ENCODE measurements at places on chromosomes 11 and 22. TPM values are rescaled to one million over a fixed set of nuclear protein-coding genes. Genes with fewer than 3 reads are reported as not detected.
A peak's percentile ranks its signal among the peaks of the same experiment; 100 is the strongest.

DNA sequence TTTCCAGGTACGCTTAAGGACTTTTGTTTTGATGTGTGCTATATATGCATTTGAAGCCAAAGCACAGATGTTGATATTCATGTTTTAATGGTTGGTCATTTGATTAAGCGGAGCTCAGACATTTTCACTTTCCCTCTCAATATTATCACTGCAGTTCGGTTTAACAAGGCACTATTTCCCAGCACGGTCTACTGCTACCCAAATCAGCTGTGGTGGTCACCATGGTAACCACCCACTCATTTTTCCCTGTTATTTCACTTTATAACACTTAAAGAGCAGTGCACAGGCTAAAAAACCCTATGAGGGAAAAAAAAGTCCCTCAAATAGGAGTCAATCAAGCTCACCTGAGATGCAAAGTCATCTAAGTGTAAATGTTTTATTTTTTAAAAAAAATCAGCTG is 439.6 kb upstream of the CCDC90B start:
- peaks cover 9% of the 10 kb centered on the region for H3K4me1 ChIP-seq
- no peaks in the 10 kb centered on the region for H3K27me3 ChIP-seq
- DNase-seq: no peak
- no peak overlapping the region for H3K4me3 ChIP-seq
- H3K27ac ChIP-seq: no peak overlapping the region

DNA sequence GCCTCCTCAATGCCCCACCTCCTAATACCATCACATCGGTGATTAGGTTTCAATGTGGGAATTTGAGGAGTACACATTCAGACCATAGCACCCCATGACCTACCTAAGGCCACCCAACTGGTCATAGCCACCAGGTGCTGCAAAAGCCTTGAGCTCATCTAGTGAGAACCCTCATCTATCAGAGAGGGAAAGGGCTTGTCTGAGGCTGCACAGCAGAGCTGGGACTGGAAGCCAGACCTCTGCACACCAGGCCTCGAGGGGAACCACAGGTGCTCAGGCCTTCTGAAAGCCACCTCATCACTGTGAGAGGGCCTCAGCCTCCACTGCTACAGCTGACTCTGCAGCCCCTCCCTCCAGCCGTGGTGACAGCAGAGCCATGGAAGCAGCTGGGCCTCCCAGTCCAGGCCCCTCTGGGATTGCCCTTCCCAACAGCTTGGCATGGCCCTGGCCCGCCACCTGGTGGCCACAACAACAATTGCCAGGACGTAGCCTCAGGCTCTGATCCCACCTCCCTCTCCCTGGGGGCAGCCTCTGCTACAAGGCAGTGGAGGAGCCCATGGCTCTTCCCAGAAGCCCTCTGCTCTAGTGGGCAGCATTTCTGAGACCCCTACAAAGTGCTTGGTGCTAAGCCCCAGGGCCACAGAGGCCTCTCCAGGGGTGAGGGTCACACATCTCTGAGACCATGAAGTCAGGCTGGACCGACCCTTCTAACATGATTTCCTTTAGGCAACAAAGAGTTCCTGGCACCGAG is 41.0 kb upstream of the PRDM11 start:
- no peak overlapping the region for H3K27ac ChIP-seq
- no peak overlapping the region for H3K4me3 ChIP-seq
- DNase-seq: peak; percentile 70
- peaks cover 5% of the 10 kb centered on the region for H3K27me3 ChIP-seq
- no peaks in the 10 kb centered on the region for H3K4me1 ChIP-seq

DNA sequence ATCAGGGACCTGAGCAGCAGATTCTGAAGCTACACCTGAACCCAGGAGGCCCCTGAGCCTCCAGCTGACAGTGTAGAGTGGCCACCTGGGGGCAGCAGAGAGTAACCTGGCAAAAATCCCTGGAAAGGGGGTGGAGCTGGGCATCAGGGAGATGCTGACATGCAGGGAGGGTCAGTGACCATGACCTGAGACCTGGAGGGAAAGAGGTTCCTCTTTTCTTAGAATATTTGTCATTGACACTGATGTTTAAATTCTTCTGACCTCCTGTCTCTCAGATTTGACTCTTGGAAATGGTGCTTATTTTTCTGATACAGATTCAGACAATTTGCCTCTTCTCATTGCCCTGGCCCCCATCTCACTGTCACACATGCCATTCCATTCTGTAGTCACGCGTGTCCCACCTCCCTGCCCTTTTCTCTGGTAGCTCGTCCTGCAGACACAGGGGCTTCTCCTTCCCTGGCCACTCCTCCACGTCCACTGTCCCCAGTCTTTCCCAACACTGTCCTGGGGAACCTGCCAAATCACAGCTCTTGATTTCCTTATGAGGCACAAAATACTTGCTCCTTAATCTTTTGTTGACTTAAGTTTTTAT is 117.2 kb upstream of the IGLL5 start:
- no peaks in the 10 kb centered on the region for H3K36me3 ChIP-seq
- no peaks in the 10 kb centered on the region for H3K4me1 ChIP-seq
- H3K27me3 ChIP-seq: no peaks in the 10 kb centered on the region

GRCh38 chr11:75801362-75802020 is 13.5 kb upstream of the UVRAG start:
- DNase-seq: peak; percentile 51
- no peak overlapping the region for H3K27ac ChIP-seq
- H3K36me3 ChIP-seq: no peaks in the 10 kb centered on the region
- H3K27me3 ChIP-seq: no peaks in the 10 kb centered on the region

GRCh38 chr11:48083421-48083820 is 103.1 kb downstream of the PTPRJ start:
- H3K27me3 ChIP-seq: no peaks in the 10 kb centered on the region
- H3K4me1 ChIP-seq: peaks cover 16% of the 10 kb centered on the region
- no peaks in the 10 kb centered on the region for H3K36me3 ChIP-seq
- H3K27ac ChIP-seq: no peak overlapping the region

GRCh38 chr22:37176464-37177061 is 11.5 kb downstream of the C1QTNF6 start:
- H3K27ac ChIP-seq: peak overlapping the region; percentile 94
- H3K27me3 ChIP-seq: no peaks in the 10 kb centered on the region
- no peaks in the 10 kb centered on the region for H3K36me3 ChIP-seq
- H3K4me1 ChIP-seq: peaks cover 66% of the 10 kb centered on the region
- H3K4me3 ChIP-seq: no peak overlapping the region

- DNase-seq: no peak
- no peak overlapping the region for H3K27ac ChIP-seq
- H3K27me3 ChIP-seq: no peaks in the 10 kb centered on the region
- peaks cover 5% of the 10 kb centered on the region for H3K4me1 ChIP-seq
Observed at GRCh38 chr22:25099202-25099601, 100.5 kb upstream of the CRYBB3 start.

DNA sequence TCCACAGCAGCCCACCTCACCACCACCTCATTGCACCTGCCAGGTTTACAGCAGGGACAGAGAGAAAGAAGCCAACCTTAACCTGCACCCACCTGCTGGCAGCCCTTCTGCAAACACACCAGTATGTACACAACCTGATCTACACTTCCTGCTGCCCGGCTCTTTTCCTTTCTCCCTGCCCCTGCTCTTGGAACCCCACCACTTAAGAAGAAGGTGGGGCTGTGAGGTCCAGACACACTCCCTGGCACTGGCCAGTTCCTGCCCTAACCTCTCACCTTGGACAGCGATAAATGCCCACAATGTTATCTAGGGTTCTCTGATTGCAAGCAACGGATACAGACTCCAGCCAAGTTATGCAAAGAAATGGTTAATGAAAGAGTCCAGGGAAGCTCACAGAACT is 10.8 kb upstream of the SLC35C1 start:
- H3K36me3 ChIP-seq: no peaks in the 10 kb centered on the region
- peak; percentile 40 for DNase-seq

GRCh38 chr11:62146476-62147200 is 22.8 kb downstream of the INCENP start:
- no peaks in the 10 kb centered on the region for H3K27me3 ChIP-seq
- H3K36me3 ChIP-seq: no peaks in the 10 kb centered on the region
- no peaks in the 10 kb centered on the region for H3K4me1 ChIP-seq

- no peak overlapping the region for H3K4me3 ChIP-seq
- no peaks in the 10 kb centered on the region for H3K27me3 ChIP-seq
- H3K27ac ChIP-seq: no peak overlapping the region
- peaks cover under 1% of the 10 kb centered on the region for H3K4me1 ChIP-seq
Observed at GRCh38 chr11:66432597-66432996, 6.1 kb downstream of the MRPL11 start.

GRCh38 chr11:69644071-69644961 is 3.4 kb downstream of the CCND1 start:
- no peaks in the 10 kb centered on the region for H3K27me3 ChIP-seq
- no peak overlapping the region for H3K4me3 ChIP-seq
- peak; percentile 90 for DNase-seq
- H3K27ac ChIP-seq: peak overlapping the region; percentile 88
- peaks cover 36% of the 10 kb centered on the region for H3K4me1 ChIP-seq
- no peaks in the 10 kb centered on the region for H3K36me3 ChIP-seq

- H3K36me3 ChIP-seq: no peaks in the 10 kb centered on the region
- no peaks in the 10 kb centered on the region for H3K27me3 ChIP-seq
- H3K27ac ChIP-seq: no peak overlapping the region
- DNase-seq: no peak
Observed at GRCh38 chr11:78560826-78561484, 13.7 kb downstream of the NARS2 start.

- H3K4me3 ChIP-seq: no peak overlapping the region
- H3K27me3 ChIP-seq: no peaks in the 10 kb centered on the region
- no peaks in the 10 kb centered on the region for H3K4me1 ChIP-seq
- no peaks in the 10 kb centered on the region for H3K36me3 ChIP-seq
- no peak for DNase-seq
Observed at GRCh38 chr11:2422461-2423156, 21.7 kb downstream of the TRPM5 start.

GRCh38 chr11:73622926-73623593 is 23.3 kb upstream of the PLEKHB1 start:
- peak overlapping the region; percentile 38 for H3K27ac ChIP-seq
- peaks cover 11% of the 10 kb centered on the region for H3K27me3 ChIP-seq
- DNase-seq: no peak
- peaks cover 4% of the 10 kb centered on the region for H3K4me1 ChIP-seq
- no peaks in the 10 kb centered on the region for H3K36me3 ChIP-seq

DNA sequence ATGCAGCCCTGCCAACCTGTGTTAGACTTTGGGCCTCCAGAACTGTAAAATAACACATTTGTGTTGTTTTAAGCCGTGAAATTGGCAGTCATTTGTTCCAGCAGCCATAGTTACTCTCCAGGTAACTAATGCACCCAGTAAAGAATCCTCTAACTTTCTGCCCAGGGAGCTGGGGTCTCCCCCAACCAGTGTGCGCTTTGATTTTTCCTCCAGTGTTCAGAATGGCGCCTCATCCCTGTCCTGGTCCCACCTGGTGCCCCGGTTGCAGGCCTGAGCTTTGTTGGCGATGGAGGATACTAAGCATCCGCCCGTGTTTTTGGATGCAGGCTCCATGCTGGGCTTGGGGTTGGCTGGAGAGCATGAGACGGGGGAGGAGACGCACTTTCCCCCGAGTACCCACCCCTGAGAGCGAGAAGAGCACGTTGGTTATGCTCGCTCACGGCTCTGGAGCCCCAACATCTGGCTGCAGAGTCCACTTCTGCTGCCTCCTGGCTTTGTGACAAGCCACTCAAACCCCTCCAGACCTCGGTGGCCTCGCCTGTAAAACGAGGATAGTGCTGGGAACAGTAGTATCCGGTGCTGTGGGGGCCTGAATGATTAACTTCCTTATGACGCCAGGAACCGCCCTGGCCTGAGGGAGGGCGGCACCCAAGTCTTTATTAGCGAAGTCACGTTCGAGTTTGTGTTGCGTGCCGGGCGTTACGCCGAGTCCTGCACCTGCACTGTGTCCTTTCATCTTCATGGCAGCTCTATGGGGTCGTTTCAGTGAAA is 25.8 kb downstream of the MRGPRD start:
- H3K36me3 ChIP-seq: no peaks in the 10 kb centered on the region
- no peaks in the 10 kb centered on the region for H3K27me3 ChIP-seq
- H3K27ac ChIP-seq: no peak overlapping the region
- H3K4me1 ChIP-seq: no peaks in the 10 kb centered on the region
- no peak overlapping the region for H3K4me3 ChIP-seq
- DNase-seq: no peak

GRCh38 chr22:38706901-38707195 is 1.1 kb downstream of the GTPBP1 start:
- peaks cover 15% of the 10 kb centered on the region for H3K4me1 ChIP-seq
- peak overlapping the region; percentile 44 for H3K4me3 ChIP-seq
- H3K36me3 ChIP-seq: no peaks in the 10 kb centered on the region
- no peak for DNase-seq
- H3K27ac ChIP-seq: peak overlapping the region; percentile 91

GRCh38 chr22:47210686-47211085 is 448.2 kb downstream of the TBC1D22A start:
- no peak overlapping the region for H3K27ac ChIP-seq
- H3K27me3 ChIP-seq: no peaks in the 10 kb centered on the region
- H3K36me3 ChIP-seq: no peaks in the 10 kb centered on the region
- no peak overlapping the region for H3K4me3 ChIP-seq
- H3K4me1 ChIP-seq: no peaks in the 10 kb centered on the region

- no peaks in the 10 kb centered on the region for H3K4me1 ChIP-seq
- no peak for DNase-seq
- no peaks in the 10 kb centered on the region for H3K36me3 ChIP-seq
- no peaks in the 10 kb centered on the region for H3K27me3 ChIP-seq
Observed at GRCh38 chr11:86206337-86206695, 38.2 kb upstream of the EED start.

GRCh38 chr11:45097721-45098493 is 48.5 kb upstream of the PRDM11 start:
- no peak overlapping the region for H3K4me3 ChIP-seq
- peak; percentile 73 for DNase-seq
- H3K4me1 ChIP-seq: peaks cover 8% of the 10 kb centered on the region
- H3K27me3 ChIP-seq: no peaks in the 10 kb centered on the region

DNA sequence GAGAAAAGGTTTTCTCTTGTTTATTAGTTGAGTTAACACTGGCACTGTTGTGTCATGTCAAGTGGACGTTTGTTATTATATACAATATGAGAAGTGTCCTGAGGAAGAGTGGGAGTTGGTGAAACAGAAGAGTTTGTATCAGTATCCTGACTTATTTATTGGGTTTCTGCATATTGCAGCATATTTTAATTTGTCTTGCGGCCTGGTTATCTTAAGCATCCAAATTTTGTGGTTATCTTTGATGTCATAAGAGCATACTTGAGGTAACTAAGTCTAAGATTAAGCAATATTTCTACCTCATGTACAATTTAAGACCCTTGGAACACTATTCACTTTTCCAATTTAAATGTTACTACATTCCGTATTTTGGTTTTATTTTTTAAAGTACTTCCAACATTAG is 103.5 kb downstream of the DDX10 start:
- H3K4me3 ChIP-seq: no peak overlapping the region
- H3K27me3 ChIP-seq: no peaks in the 10 kb centered on the region
- no peak for DNase-seq

DNA sequence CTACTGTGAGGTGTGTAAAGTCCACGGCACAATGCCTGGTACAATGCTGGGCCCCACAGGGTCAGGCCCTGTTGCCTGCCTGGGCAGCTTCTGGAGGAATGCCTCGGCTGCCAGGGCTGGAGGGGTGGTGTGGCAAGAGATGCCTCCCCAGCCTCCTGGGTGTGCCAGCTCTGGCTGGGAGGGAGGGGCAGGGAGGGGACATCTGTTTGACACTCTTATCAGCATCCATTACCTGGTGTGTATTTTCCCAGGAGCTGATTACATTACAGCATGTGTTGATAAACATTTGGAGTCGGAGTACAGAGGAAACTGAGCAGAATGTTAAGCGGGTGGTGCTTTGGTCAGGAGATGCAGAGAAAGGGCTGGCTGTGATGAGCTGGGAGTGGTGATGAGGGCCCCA is 11.0 kb upstream of the NECTIN1 start:
- H3K27ac ChIP-seq: no peak overlapping the region
- H3K4me1 ChIP-seq: no peaks in the 10 kb centered on the region
- DNase-seq: no peak
- H3K27me3 ChIP-seq: peaks cover 25% of the 10 kb centered on the region
- no peaks in the 10 kb centered on the region for H3K36me3 ChIP-seq

The C11orf91 gene
- polyA plus RNA-seq: 0.27 TPM

The GLB1L2 gene
- polyA plus RNA-seq: 2.4 TPM

The OR6T1 gene
- polyA plus RNA-seq: not detected

The DERL3 gene
- polyA plus RNA-seq: 4.3 TPM

The PACSIN3 gene
- polyA plus RNA-seq: 78.9 TPM

The GGTLC3 gene
- not detected for polyA plus RNA-seq

The VSIG10L2 gene
- polyA plus RNA-seq: not detected

The MFNG gene
- polyA plus RNA-seq: 7.8 TPM
